ENCODE measurements at places on chromosomes 16 and 17.

- no peak for DNase-seq
These were observed 75.1 kb downstream of the WSB1 start for GRCh38 chr17:27368980-27369379.

DNA sequence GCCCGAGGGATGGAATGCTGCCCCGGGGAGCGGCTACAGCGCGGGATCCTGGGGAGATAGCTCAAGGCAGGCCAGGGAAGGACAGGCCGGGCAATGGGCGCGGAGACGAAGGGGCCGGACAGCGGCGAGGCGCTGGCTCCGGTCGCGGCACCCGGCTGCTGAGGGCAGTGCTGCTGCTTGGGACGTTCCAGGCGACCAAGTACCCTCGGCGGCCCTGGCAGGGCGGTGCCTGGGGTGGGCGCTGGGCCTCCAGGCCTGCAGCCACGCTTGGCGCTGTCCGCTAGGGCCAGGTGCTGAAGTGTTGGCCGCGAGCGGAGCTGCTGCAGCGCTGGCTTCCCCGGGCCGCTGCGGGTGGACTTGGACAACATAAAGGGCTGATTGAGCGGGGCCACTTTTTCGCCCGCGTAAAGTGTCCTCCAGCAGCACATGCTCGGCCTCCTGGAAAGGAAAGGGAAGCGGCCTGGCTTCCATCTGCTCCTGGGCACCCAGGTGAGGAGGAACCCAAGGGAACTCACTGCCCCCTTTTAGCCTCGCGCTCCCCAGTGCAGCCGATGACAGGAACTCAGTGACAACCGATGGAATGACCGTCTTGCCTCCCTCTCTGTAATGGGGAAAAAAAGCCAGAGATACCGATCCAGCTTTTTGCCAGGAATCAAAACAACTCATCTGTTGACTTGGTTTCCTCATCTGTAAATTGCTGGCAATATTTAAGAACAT, 23.7 kb downstream of the CLEC3A start:
- DNase-seq: peak; percentile 61

- DNase-seq: no peak
These were observed 28.6 kb downstream of the NPTX1 start for GRCh38 chr17:80447790-80448189.

- DNase-seq: no peak
These were observed 90.4 kb downstream of the IRF8 start for GRCh38 chr16:85989376-85989775.

DNA sequence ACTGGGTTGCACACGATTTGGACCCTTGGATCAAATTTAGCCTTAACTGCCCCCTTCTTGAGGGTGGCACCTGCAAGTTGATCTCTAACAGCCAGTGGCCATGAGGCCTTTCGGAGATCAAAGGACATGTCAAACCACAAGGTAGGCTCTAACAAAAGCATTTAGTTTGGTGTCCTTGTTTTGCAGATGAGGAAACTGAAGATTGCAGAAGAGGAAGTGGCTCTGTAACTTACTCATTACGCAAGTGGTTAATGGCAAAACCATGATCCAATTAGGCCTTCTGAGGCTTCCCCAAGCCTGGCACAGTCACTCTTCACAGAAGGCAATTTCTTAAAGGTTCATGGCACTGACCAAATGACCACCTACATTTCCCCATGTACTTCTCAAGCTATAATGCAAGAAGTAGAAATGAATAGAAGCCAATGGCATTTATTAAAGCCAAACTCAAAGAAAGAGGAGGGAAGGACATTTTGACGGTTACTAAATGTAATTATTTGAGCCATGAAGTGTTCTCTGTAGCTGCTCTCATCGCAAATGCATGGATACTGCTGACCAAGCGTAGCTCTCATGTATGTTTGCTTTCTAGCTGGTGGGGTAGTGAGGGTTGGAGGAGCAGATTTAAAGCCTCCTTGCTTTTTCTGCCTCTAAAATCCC, 32.8 kb upstream of the ABCC12 start:
- no peak for DNase-seq

DNA sequence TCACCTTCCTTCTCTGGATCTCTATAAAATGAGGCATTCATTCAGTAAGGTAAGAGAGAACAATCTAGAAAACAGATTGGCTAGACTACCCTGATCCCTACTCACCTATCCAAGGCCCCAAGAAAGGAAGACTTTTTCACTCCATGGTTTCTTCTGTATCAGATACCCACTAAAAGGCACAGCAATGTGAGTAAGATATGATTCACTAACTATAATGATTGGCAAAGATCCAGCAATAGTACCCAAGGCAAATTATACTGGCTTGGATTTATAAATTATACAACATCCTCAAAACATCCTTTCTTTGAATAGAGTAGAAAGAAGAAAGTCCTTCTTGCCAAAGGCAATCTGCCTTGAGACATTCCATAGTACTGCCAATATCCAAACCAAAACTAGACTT, 1432.0 kb upstream of the GOT2 start:
- DNase-seq: peak; percentile 41

- no peak for DNase-seq
These were observed 78.5 kb downstream of the GRIN2A start for GRCh38 chr16:10103700-10104099.

DNA sequence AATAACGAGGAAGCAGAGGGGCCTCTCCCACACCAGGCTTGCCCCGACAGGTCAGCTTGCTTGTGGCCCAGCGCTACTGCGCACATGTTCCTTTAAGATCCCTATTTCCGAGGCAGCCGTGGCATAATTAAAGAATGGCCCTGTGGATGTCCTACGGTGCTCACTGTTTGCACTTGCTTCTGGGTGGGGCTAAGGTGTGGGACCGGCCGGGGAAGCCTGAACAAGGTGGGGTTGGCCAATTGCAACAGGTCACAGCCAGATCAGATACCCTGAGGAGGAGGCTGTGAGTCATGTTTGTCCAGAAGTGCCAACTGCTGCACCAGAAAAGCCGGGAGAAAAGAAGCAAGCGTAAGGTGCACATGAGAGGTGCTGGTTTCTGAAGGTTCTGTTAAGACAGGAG, 158.5 kb upstream of the CACNG5 start:
- DNase-seq: no peak

GRCh38 chr16:21163576-21163975, 5.1 kb downstream of the LDAF1 start:
- no peak for DNase-seq

DNA sequence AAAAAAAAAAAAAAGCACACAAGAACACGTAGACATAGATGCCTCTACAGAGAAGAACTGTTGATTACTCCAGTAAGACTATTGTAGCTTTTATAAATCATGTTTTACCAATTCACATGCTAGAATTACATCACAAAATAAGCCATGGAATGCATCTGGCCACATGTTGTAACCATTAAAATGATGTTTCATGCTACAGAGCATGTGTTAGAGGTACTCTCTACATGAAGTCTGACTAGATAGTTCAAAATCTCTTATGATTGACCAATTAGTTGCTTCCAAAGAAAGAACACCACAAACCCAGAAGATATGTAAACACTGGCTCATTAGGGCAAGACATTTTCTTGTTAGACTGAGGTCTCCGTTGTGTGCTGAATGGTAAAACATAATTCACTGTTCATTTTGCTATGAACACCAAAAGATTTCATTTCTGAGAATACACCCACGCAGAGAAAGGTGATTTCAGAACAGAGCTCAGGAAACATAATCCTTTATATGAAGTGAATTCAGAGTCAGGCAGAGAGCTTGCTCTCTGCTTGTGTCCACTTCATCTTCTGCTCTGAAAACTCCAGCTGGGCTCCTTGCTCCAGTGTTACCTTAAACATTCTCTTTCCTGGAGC, 411.4 kb upstream of the SOX9 start:
- DNase-seq: no peak

DNA sequence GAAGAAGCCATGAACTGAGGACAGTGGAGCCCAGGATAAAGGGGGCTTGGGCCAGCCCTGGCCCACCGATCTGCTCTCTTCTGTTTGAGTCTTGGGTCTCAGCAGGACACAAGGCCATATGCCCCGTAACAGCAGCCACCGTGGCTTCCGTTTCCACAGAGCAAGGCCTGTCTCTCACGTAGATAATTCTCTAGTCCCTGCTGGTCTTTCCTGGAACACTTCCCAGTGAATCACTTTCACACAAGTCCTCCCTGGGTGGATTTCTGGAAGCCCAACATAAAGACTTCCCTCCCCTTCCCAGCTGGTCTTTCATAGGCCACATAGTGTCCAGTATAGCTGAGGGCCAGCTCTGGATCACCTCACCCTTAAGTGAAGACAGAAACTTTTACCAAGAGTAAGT, 19.9 kb upstream of the C16orf78 start:
- DNase-seq: no peak

- peak; percentile 52 for DNase-seq
These were observed 1.3 kb downstream of the CDH13 start for GRCh38 chr16:82628088-82628423.

GRCh38 chr16:17984810-17985209, 351.7 kb downstream of the NPIPA8 start:
- DNase-seq: no peak

GRCh38 chr17:40356990-40357881, 7.3 kb downstream of the GJD3 start:
- DNase-seq: no peak

DNA sequence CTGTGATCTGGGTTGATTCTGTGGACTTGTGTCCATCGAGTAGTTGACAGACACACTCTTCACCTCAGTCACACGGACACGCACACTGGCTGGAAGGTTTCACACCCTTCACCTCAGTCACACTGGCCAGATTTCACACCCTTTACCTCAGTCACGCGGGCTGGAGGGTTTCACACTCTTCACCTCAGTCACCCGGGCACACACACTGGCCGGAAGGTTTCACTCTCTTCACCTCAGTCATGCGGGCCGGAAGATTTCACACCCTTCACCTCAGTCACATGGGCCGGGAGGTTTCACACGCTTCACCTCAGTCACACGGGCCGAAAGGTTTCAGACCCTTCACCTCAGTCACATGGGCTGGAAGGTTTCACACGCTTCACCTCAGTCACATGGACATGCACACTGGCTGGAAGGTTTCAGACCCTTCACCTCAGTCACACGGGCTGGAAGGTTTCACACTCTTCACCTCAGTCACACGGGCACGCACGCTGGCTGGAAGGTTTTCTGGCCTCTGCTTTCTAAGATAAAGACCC, 96.2 kb downstream of the PGS1 start:
- DNase-seq: no peak

DNA sequence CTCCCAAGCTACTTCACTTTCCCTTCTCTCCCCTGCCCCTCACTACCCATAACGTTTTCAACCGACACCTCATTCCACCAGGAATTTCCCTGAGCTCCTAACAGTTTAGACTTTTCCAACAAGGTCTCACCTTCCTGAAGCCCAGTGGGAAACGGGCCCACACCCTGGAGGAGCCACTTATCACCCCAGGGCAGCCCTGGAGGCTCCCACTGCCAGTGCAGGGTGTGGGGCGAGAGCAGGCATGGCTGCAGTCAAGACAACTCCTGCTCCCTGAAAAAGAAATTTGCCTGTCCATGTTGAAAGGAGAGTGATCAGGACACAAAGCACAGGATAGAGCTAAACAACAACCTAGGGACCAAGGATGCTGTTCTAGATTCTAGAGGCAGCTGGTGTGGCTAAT, 1.7 kb upstream of the CCNF start:
- DNase-seq: no peak

DNA sequence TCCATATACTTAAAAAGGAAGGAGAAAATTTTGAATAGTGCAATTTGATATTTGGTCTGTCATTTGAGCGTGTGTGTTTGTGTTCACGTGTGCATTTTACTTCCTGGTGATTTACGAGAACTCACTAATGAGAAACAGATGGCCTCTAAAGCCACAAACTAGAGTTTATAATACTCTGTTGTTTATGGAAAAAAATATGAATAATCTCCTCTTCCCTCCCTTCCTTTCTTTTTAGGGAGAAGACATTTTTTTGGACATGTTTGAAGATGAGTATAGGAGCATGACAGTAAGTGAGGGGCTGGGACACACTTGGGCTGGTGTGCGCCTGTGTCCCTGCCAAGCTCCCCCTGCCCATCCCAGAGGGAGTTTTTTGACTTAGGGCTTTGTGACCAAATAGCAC, 102.7 kb downstream of the CLEC16A start:
- no peak for DNase-seq

GRCh38 chr17:83196024-83196365, 116.6 kb downstream of the METRNL start:
- no peak for DNase-seq

DNA sequence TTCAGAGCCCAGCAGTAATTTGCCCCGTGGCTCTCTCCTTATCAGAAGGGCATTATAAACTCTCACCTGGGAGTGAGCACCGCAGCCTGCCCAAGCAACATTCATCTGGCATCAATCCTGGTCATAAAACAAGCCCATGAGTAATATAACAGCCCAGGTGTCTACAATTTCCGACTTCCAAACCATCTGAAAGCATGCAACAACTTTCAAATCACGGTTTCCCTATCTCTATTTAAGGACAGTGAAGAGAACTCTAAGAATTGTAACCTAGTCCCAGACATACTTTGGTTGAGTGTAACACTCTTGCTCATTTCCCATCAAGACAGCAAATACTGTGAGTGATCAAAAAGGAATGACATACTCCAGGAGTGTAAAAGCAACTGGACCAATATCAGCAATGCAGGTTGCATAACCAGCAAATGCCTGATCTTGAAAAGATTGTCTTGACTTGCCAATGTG, 487.4 kb upstream of the SOX9 start:
- DNase-seq: no peak

DNA sequence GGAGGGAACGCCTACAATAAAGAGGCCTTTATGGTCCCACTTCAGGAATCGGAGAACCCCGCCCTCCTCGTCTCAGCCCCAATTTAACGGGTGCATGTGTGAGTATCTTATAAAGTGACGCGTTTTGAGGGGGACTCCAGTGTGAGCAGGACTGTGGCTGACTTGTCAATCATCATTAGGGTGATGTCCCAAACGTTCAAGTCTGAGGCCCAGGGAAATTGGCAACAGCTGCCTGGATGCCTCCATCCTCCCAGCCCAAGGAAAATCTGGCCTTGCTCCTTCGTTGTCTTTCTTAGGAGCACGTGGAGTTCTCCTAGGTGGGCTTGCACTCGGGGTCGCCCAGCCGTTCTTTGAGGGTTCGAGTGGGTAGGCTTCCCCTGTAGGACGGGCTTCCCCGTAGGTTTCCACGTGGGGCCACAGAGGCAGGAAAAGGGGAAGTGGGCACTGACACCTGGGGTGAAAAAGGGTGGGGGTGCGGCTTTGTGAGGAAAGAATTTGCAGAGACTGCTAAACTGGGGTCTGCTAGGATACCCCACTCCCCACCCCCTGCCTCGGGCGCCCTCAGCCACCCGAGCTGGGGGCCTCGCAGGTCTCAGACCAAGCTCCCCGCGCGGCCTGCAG, 561 bp upstream of the HERPUD1 start:
- DNase-seq: no peak

DNA sequence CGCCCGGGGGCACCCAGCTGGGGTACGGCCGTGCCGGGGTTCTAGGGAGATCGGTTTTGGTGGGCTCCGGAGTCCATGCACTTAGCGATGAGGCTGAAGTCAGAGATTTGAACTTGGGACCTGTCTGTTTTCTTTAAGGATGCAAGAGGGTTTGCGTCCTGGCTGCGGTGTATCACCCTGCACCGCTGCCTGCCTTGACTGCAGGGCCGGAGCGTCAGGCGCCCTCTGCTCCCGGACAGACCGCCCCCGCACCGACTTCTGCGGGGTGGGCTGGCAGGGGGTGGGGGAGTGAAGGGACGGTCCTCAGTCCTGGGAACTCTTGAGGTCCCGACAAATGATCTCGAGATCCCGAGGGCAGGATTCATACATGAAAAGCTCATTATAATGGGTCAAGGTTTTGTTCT, 701 bp downstream of the PDP2 start:
- DNase-seq: peak; percentile 30

All from endothelial cell of umbilical vein (primary cell).